Stimulated activated CD4-positive, alpha-beta T cell treated with anti-CD3 and anti-CD28 coated beads, Interleukin-12 subunit alpha, Interleukin-12 subunit beta, amount 100 ng/mL, for 4 hours (primary cell): ENCODE measurements at places on chromosomes 1 and 21.

- DNase-seq, result peak; percentile 90
Measured at GRCh38 chr1:161399257-161399998, 31.8 kb upstream of the CFAP126 start.

- DNase-seq, result no peak
Measured at GRCh38 chr1:156745881-156746280, 5.0 kb upstream of the MRPL24 start.

- DNase-seq, result no peak
Measured at GRCh38 chr1:162397039-162397448, 14.9 kb downstream of the SH2D1B start.

- DNase-seq, result no peak
Measured at GRCh38 chr1:226476648-226477319, 68.9 kb upstream of the PARP1 start.

DNA sequence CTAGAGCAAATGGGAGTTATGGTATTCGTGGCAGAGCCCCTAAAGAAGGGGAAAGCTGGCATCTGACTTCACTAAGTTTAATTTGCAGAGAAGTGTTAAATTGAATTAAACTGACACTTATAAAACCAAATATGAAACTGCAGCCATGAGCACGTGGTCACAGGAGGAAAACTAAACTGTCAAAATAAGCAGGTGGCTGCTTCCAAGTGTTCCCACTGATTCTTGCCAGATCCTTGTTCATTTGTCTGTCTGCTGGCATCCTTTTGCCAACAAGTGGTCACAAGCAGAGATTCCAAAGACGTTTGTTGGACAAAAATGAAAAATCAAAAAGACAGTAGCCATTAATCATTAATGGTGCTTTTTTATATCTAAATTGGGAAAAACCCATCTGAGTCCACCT, 6.5 kb upstream of the CELA2B start:
- DNase-seq, result no peak

GRCh38 chr21:34511181-34511580, 829 bp downstream of the KCNE1 start:
- no peak for DNase-seq

- DNase-seq, result no peak
Measured at GRCh38 chr21:22421416-22422180, 1423.4 kb downstream of the NCAM2 start.

DNA sequence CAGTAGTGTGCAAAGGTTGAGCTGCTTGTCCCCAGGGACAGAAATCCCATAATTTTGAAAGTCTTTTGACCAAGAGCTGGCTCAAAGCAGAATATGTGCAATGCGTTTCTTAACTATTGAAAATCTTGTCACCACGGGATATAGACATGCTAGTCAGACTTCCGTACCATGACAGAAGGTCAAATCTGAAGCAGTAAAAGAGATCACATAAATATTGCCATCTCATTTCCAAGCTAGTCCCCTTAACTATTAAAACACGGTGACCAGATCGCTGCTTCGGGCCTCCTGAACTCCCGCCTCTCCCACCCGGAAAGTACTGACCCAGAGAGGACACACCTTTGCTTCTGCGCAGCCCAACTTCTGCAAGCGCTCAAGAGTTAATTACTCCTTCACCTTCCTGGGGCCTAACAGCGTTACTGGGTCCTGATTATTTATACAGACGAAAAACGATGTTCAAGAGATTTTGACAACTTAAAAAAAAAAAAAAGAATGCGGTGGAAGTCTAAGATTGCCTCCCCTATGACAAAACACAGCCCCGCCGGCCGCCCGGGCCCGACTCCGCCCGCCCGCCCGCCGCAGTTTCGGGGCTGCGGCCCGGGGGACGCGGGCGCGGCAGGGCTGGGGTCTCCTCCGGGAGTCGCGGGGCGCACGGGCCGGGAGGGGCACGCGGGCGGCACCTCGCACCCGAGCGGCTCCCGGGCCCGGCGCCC, 692 bp downstream of the SORT1 start:
- DNase-seq, result no peak

GRCh38 chr1:119141020-119141424, 569 bp upstream of the WARS2 start:
- peak; percentile 31 for DNase-seq

- peak; percentile 49 for DNase-seq
Measured at GRCh38 chr1:204151552-204152309, at the start of gene ETNK2. ETNK2 (minus strand) TSS chr1:204152044; CDS start chr1:204151852, 192 bp downstream.

- no peak for DNase-seq
Measured at GRCh38 chr1:244952940-244953339, 88.6 kb upstream of the HNRNPU start.

DNA sequence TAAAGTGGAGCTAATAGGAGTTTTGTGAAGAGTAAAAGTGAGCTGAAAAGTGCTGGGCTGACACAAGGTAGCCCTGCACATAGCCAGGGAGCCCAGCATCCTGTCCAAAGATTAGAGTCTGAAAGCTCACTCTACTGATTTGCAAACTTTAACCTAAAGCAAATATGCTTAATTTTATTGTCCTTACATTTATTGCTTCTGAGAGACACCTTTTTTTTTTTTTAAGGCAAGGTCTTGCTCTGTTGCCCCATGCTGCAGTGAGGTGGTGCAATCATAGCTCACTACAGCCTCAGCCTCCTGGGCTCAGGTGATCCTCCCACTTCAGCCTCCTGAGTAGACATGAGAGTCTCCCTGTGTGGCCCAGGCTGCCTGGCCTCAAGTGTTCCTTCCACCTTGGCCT, 16.5 kb downstream of the MGST3 start:
- DNase-seq, result no peak

DNA sequence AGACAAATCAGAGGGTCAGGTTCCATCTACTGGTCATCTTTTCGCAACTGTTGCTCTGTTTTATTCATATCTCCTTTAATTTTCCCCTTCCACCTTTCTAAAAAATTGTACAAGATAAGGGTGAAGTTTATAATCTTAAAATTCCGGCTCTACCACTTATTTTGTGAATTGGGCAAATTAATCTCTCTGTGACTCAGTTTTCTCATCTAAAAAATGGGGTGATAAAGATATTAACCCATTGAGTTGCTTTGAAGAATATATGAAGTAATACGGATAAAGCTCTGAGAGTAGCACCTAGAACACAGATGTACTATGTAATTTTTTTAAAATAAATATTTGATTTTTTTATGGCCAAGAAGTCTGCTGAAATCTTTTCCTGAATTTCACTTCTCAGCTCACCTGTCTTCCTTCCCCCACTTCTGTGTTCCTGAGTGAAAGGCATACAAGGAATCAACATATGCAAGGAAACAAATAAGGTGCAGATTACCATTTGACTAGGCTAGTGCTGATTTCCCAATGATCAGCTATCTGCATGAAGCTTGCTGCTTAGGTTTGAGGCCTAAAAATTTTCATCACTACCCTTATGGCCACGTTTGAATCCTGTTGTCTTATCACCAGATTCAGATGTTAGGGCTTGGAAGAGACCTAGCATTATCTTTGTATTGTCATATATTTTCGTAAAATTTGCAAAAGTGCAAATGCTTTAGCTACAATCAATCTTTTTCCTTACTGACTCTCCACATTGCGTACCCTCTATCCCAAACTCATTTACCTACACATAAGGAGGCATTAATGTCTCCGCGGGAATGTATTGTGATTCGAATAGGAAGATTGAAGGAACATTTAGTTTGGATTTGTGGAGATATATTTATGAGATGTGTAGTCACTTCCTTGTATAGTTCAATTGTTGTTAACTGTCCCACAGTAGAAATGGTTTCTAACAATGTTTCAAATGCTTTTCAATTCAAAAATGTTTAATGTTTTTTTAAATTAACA, 718.3 kb upstream of the PTBP2 start:
- no peak for DNase-seq

GRCh38 chr1:1033009-1033587, 13.2 kb downstream of the AGRN start:
- peak; percentile 90 for DNase-seq

DNA sequence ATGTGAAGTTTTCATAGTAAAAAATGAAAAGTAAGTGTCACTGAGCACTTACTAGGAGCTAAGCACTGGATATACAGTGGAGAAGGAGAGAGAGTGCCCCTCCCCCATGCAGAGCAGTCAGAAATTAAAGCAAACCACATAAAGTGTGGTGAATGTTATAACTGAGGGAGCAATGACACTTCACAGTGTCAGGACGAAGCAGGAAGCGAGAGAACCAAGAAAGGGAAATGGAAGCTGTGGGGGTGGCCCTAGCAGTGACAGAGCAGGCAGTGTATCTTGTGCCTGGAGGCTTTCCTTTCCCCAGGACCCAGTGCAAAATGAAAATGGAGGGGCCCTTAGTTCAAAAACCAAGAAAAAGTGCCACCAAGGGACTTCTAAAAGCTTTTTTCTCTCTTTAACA, 21.5 kb upstream of the RCAN3 start:
- peak; percentile 47 for DNase-seq

- DNase-seq, result no peak
Measured at GRCh38 chr1:173009597-173009996, 41.1 kb downstream of the TNFSF18 start.

DNA sequence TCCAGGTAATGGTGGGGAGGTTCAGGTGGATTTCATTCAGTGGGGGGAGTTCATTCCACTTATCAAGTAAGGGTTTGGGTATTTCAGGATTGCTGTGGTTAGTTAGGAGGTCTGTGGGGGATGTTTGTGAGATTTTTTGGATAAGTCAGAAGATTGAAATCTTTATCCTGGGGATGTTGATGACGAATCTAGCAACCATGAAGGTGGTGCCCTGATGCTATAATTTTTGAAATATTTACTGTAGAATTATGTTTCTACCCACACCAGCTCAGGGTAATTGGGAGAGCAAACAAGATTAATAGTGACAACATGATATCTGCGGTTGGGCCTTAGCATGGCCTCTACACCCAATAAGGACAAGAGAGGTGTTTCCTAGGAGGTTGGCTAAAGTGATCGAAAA, 28.3 kb downstream of the SUCO start:
- no peak for DNase-seq

GRCh38 chr1:193680924-193681316, 494.5 kb upstream of the B3GALT2 start:
- DNase-seq, result no peak

DNA sequence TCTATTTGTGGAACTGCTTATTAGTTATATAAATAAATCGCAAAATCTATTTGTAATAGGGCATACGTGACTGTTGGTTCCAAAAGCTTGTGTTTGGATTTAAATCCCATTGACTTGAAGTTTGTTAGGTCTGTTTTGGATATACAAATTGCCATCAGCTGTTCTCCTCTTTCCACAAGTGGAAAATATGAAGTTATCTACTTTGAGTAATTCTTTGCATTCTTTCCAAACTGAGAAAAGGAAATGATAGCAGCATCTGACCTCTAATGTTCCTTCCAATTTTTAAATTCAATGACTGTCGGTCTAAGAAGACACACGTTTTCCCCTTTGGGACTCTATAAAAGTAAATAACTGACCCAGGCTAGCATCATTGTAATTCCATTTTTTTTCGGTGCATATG, 165.7 kb upstream of the SGIP1 start:
- DNase-seq, result no peak

DNA sequence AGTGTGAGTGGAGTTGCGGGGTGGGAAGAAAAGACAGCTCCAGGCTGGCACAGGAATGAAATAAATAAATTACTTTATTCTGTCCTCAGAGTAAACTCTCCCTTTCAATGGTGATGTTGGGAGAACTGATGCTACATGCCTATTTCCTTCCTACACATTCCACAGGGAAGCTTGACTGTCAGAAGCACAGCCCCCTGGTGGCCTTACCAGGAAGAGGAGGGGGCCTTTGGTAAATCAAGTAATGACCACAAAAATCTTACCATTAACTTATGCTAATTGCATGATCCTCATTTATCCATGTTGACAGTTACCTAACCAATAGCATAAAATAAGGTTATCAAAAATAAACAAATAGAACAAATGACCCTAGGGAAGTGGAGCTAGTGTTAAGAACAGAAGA, 605.0 kb upstream of the PKN2 start:
- DNase-seq, result no peak

DNA sequence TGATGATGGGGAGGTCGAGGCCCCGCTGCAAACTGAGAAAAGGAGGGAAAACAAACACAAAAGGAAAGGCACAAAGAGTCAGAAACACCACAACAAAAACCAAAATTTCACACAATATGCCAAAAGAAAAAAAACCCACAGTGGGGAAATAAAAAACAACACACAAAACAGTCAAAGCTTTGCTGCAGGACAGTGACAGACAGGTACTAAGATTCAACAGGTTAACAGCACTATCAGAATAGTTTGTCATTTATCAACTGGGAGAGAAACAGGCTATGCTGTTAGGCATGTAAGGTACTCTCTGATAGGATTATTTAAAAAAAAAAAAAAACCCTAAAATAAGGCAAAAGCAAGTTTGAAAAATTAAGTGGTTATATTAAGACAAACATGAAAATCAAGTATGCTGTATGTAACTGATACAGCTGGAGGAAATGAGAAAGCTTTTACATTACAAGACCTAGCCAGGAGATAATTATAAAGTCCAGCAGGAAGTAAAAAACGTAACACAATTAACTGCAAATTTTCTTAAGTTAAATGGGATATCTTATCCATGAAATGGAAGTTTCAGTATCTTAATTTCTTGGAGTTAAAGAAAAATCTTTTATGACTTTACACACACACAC, 179.0 kb downstream of the EIF4G3 start:
- DNase-seq, result no peak
